CD4-positive, CD25-positive, alpha-beta regulatory T cell (primary cell): ENCODE measurements at places on chromosomes 1 and 21. TPM values are rescaled to one million over a fixed set of nuclear protein-coding genes. Genes with fewer than 3 reads are reported as not detected.

LAX1 gene
- total RNA-seq: 53.0 TPM

DNA sequence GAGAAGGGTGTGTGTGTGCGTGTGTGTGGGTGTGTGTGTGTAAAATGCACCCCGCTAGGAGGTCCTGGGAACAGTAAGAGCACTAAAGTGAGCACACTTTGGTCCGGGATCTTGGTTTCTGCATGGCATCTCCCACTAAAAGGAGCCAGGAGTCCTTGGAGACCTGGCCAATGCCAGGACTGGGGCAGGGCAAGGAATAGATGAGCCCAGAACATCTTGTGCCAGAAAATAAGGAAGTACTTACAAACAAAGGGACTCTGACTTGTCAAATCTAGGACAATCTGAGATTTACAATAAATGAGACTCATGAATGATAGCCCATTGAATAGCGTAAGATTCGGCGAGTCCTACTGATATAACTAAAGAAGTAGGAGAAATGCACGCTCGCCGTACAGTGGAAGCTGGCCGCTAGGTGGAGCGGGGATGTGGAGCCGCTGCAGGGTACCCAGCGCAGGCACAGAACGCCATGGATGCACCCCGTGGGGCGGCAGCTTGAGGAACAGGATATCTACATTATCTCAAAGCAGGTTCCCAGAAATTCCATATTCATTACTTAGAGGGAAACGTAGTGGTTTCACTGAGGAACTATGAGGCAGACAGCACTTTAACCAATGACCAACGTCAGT lies 7.1 kb downstream of the SLC37A1 start:
- H3K27me3 ChIP-seq: no peaks in the 10 kb centered on the region
- H3K27ac ChIP-seq: no peak overlapping the region
- peaks cover 9% of the 10 kb centered on the region for H3K4me1 ChIP-seq

GRCh38 chr1:152141971-152142584 lies 16.9 kb downstream of the RPTN start:
- DNase-seq: no peak
- H3K36me3 ChIP-seq: no peaks in the 10 kb centered on the region
- H3K27me3 ChIP-seq: peaks cover 13% of the 10 kb centered on the region
- H3K4me1 ChIP-seq: no peaks in the 10 kb centered on the region
- H3K4me3 ChIP-seq: no peak overlapping the region

DNA sequence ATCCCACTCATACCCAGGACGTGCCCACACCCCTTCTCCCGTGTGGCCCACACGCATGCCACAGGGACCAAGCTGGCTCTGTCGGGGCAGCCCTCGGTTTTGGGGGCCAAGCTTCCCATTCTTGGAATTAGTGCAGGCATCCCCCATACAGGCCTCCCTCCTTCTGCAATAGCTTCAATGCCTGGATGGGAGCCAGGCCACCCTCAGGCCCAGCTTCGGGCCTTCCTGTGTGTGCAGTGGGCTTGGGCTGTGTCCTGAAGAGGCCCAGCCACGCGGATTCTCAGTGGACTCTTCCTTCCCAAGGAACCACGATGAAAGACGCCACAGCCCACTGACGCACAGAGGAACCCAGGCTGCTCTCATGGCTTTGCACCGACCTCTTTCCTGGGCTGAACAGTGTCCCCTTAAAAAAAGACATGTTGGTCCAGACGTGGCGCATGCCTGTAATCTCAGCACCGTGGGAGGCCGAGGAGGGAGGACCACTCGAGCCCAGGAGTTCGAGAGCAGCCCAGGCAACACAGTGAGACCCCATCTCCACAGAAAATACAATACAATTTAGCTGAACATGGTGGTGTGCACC lies 3.4 kb downstream of the KRTAP10-11 start:
- no peak for DNase-seq
- no peaks in the 10 kb centered on the region for H3K4me1 ChIP-seq
- no peak overlapping the region for H3K4me3 ChIP-seq
- H3K27ac ChIP-seq: no peak overlapping the region
- no peaks in the 10 kb centered on the region for H3K36me3 ChIP-seq

DNA sequence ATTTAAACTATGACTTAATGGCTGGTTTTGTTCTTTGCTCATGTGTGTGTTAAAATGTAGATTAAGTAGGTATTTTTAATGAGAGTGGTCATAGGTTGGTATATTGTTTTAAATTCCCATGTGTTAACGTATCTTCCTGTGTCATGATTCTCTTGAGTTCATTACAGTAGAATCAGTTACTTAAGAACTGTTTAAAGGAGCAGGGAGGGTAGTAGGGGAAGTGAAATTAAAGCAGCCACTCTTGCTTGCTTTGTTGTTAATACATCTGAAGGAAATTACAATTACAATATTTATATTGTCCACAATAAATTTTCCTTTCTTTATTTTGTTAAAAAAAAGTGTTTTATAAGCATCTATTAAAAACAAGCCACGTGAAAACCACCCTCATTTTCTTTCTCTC lies 119.2 kb upstream of the KIAA1614 start:
- no peak overlapping the region for H3K27ac ChIP-seq
- peaks cover 13% of the 10 kb centered on the region for H3K36me3 ChIP-seq
- no peaks in the 10 kb centered on the region for H3K27me3 ChIP-seq

DNA sequence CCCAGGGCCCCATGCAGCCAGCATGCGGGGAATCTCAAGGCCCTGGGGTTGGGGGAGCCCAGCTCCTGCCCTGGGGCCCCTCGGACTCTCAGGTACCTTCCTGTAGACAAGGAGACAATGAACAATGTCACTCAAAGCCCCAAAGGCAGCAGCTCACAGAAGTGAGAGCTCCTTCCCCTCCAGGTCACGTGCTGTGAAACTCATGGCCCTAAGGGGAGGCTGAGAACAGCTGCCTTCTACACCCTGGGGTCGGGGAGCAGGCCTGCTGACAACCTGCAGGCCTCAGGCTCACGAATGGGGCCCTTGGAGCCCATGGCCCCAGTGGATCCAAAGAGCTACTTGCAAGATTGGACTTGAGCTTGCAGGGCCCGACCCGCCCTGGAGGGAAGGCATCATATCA lies 3.2 kb downstream of the MEGF6 start:
- H3K4me1 ChIP-seq: peaks cover 16% of the 10 kb centered on the region
- no peaks in the 10 kb centered on the region for H3K27me3 ChIP-seq
- H3K27ac ChIP-seq: no peak overlapping the region
- H3K4me3 ChIP-seq: no peak overlapping the region
- H3K36me3 ChIP-seq: no peaks in the 10 kb centered on the region
- no peak for DNase-seq
